ENCODE measurements at places on chromosomes 6 and 20.

DNA sequence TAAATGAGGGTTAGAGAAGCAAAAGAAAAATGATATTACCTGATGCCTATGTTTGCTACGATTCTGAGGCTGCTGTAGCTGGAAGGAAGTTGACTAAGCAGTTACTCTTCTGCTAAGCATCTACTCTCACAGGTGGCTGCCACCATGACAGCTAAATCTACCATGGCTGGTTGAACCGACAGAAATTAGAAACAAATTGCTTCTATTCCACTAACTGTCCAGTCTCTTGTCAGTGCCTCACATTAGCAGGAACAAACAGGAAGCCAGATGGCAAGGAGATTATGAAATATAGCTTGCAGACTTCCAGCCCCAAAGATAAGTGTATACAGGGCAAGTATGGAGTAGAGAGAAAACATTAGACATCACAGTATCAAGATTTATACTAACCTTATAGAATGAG, 59.4 kb upstream of the TMEM200A start:
- no peak for DNase-seq

DNA sequence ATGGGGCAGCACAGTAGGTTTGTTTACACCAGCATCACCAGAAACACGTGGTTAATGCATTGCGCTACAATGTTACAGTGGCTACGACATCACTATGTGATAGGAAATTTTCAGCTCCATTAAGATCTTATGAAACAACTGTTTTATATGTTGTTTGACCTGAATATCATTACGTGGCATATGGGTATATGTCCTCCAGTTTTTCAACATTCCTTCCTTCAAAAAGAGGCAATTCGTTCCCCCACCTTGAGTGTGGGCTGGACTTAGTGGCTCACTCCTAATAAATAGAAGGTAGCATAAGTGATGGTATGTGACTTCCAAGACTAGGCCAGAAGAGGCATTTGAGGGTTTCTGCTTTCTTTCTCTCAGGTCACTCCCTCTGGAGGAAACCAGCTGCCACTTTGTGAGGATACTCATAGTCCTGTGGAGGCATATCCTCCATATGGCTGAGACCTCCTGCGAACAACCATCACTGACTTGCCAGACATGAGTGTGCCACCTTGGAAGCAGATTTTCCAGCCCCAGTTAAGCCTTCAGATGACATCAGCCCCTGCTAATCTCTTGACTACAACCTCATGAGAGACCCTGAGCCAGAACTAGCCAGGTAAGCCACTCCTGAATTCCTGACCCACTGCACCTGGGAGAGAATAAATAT, 2.3 kb upstream of the TRAM2 start:
- no peak for DNase-seq

DNA sequence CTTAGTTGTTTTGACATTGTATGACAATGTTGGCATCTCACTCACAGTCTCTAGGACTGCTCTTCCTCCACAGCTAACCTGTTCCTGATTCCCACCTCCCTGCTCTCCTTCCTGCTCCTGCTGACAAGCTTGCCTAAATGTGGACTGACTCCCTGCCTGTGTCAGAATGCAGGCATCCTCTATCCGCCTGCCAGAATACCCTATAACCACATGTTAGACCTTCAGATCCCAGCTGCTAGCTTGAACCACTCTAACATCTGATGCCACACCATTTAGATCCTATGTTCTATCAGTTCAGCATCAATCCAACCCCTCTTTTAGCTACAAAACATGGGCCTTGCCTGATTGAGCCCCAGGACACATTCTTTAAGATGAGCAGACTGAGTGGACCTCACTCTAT, 12.2 kb downstream of the FILIP1 start:
- DNase-seq = no peak

DNA sequence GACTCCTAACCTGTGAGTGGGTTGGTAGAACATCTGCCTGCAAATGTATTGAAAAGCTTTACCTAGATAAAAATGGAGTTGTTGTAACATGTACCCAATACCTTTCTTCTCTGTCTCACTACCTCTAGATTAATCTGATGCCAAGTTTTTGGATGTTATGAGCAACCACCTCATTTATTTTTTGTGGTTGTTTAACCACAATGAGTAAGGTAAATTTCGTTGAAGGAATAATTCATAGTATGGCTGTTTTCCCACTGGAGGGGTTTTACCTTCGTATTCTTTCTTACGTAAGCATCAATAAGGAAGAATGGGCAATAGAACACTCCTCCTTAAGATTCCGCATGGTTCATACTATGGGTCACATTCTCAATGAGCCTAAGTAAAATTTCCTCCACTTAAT, 165.4 kb downstream of the CDH26 start:
- DNase-seq = no peak

- DNase-seq = no peak
Measured at GRCh38 chr20:44006578-44006977, 91.9 kb downstream of the TOX2 start.

- DNase-seq = no peak
Measured at GRCh38 chr20:14729390-14729789, 392.0 kb upstream of the FLRT3 start.

DNA sequence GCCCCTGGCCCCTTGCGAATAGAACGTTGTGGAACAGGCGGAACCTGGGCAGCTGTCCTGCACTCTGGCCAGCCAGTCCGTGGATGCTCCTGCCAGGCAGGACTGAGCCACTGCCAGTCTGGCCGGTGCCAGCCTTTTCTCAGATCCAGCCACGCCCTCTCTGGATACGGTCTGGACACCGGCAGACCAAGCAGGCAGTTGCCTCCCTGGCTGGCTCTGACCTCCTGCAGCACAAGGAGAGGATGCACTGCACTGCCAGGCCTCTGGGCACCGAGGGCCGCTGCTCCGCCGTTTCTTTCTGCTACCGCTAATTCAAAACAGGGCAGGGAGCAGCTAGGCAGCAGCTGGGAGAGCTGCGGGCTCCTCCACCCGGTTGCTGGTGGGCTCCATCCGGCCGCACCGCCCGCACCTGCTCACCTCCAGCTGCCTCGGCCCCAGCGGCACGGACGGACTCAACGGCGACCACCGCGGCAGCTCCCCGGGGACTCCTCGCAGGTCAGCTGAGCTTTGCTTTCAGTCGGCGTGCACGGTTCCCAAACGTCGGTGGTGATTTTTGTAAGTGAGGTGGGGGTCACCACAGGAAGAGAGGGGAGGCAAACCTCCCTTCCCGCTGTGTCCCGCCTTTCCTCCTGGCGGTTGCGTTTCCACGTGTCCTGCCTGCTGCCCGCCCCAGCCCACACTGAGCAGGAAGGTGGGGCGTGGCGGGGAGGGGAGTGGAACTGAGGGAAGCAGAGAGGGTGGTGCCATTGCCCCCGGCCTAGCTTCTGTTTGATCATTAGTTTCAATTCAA, 30.3 kb upstream of the AFDN start:
- DNase-seq = no peak

DNA sequence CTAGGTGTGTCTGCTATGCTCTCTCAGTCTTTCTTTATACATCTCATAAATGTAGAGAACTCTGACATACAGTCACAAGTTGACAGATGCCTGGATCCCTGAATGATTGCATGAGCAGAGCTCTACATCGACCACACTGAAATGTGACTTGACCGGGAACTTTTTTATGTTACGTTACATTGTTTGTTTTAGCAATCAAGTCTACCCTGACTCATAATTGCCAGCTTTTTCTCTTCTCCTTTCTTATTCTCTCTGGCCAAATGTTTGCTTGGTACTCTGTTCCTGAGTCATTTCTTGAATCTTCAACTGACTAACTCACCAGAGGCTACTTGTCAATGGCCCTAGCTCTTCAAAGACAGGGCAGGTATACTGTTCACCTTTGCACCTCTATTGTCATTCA, 213.6 kb upstream of the DTNBP1 start:
- DNase-seq = peak; percentile 11

GRCh38 chr6:36677059-36677749, 1.3 kb upstream of the CDKN1A start:
- no peak for DNase-seq

DNA sequence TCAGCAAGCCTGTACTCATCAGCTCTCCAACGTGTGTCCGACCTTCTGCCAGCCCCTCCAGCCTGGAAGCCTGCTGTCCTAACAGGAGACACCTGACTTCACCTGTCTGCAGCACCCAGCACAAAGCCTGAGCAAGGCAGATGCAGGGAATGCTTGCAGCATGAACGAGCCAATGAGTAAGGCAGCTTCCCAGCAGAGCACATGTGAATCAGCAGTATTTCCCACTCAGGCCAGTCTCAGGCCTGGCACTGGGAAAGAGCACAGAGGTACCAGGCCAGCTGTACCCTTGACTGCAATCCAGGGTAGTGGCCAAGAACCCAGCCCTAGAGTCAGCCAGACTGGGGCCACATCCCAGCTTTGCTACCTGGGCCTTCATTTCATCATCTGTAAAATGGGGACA, 120.8 kb downstream of the MAFB start:
- no peak for DNase-seq

- peak; percentile 14 for DNase-seq
Measured at GRCh38 chr20:10090588-10091166, 55.9 kb downstream of the ANKEF1 start.

GRCh38 chr6:25369036-25369432, 89.9 kb downstream of the CARMIL1 start:
- DNase-seq = no peak

DNA sequence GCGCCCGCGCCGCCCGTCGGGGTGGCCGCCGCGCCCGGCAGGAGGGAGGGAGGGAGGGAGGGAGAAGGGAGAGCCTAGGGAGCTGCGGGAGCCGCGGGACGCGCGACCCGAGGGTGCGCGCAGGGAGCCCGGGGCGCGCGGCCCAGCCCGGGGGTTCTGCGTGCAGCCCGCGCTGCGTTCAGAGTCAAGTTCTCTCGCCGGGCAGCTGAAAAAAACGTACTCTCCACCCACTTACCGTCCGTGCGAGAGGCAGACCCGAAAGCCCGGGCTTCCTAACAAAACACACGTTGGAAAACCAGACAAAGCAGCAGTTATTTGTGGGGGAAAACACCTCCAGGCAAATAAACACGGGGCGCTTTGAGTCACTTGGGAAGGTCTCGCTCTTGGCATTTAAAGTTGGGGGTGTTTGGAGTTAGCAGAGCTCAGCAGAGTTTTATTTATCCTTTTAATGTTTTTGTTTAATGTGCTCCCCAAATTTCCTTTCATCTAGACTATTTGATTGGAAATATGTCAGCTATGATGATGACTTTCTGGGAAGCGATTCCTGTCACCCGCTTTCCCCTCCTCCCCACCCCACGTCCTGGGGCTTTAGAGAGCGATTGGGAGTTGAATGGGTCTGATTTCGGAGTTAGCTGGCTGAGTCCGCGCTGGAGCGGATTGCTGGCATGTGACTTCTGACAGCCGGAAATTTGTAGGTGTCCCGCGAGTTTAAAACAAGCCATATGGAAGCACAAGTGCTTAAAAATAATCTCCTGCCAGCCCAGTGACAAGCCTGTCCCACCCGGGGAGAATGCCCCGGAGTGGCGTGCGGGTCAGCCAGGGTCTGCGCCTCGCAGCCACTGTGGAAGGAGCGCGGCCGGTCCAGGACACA, 1.1 kb downstream of the ESR1 start:
- no peak for DNase-seq

- no peak for DNase-seq
Measured at GRCh38 chr20:51732096-51732791, 35.9 kb downstream of the ATP9A start.

DNA sequence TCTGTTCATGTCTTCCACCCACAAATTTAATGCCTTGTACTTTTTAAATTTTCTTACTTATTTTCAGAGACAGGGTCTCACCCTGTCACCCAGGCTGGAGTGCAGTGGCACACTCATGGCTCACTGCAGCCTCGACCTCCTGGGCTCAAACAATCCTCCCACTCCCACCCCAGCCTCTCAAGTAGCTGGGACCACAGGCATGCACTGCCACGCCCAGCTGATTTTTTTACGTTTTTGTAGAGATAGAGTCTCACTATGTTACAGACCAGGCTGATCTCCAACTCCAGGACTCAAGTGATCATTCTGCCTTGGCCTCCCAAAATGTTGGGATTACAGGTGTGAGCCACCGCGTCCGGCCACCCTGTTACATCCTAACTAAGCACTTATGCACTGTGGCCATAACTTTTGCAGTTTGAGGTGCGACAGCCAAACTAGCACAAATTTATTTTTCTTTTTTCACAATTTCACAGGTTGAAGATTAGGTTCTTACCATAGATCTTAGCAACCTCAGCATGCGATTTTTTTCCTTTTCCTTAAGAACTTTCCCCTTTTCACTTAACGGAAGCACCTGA, 92.1 kb downstream of the EPB41L2 start:
- DNase-seq = no peak

GRCh38 chr6:102841060-102841459, 1447.6 kb downstream of the GRIK2 start:
- no peak for DNase-seq

- DNase-seq = no peak
Measured at GRCh38 chr6:163412801-163413344, 1.6 kb upstream of the QKI start.

DNA sequence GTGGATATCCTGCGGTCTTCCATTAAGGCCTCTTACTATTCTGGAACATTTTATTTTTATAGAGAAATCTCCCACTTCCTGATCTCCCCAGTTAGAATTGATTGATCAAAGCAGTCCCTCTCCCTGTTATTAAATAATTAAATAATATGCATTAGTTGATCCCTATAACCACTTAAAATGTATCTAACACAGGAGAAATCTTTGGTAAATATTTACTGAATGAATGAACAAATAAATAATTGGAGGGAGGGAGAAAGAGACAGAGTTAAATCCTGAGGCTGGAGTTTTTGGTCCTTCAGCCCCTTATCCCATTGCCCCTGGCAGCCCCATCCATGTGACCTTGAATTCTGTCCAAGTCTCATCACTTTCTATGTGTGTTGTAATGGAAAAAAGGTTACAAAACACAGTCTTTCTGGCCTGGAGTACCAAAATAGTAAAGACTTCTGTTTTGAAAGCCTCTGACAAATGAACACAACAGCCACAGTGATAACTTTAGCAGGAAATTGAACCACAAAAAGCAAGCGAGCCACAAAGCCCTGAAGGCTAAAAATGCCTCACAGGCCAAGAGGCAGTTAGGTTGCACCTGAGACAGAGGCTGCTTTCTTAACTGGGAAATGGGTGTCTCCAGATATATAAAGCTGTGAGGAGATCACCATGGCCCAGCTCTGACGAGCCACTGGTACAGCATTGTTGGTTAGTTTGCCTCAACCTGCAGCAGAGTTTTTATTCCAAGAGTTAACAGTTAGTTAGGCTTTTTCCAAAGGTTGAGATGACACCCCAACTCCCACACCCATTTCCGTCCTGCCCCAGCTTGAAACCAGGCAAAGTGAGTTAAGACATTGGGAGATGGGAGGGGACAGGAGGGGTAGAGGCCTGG, 11.3 kb downstream of the NT5E start:
- DNase-seq = peak; percentile 59

DNA sequence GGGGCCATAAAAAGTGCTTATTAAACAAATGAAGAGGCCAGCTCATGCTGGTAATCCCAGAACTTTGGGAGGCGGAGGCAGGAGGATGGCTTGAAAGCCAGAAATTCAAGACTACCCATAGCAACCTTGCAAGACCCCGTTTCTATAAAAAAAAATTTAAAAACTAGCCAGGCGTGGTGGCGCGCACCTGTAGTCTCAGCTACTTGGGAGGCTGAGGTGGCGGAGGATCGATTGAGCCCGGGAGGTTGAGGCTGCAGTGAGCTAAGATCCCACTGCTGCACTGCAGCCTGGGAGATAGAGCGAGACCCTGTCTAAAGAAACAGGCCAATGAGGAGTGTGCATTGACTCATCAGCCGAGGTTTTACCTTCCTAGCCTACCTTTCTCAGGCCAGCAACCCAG, 15.2 kb downstream of the NPEPL1 start:
- no peak for DNase-seq

All from activated CD4-positive, alpha-beta T cell treated with anti-CD3 and anti-CD28 coated beads for 48 hours (primary cell).